ENCODE measurements at places on chromosomes 3 and 15. TPM values are rescaled to one million over a fixed set of nuclear protein-coding genes. Genes with fewer than 3 reads are reported as not detected.

GRCh38 chr15:47961401-47962090, 159.2 kb upstream of the SLC24A5 start:
- H3K27ac ChIP-seq, result no peak overlapping the region
- no peaks in the 10 kb centered on the region for H3K27me3 ChIP-seq
- H3K36me3 ChIP-seq, result no peaks in the 10 kb centered on the region
- H3K4me3 ChIP-seq, result peak overlapping the region; percentile 0
- no peak for DNase-seq
- H3K4me1 ChIP-seq, result no peaks in the 10 kb centered on the region

DNA sequence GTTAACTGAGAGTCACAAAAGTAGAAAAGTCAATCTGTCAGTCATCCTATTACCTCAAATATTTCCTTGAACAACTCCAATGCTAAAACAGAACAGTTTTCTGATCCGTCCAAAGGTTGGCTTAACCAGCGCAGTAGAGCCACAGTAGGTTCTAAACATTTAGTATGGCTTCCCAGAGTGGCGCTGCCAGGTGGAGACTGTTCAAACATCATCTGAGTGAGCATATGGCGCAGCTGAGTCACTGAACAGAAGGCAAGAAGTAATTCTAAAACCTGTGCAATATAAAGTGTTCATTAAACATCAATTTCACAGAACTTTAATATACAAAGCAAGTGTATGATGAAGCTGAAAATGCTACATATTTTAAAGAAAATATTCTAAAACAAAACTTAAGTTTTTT, 19.9 kb downstream of the CIP2A start:
- no peaks in the 10 kb centered on the region for H3K27me3 ChIP-seq
- H3K36me3 ChIP-seq, result no peaks in the 10 kb centered on the region
- no peaks in the 10 kb centered on the region for H3K4me1 ChIP-seq
- DNase-seq, result no peak

DNA sequence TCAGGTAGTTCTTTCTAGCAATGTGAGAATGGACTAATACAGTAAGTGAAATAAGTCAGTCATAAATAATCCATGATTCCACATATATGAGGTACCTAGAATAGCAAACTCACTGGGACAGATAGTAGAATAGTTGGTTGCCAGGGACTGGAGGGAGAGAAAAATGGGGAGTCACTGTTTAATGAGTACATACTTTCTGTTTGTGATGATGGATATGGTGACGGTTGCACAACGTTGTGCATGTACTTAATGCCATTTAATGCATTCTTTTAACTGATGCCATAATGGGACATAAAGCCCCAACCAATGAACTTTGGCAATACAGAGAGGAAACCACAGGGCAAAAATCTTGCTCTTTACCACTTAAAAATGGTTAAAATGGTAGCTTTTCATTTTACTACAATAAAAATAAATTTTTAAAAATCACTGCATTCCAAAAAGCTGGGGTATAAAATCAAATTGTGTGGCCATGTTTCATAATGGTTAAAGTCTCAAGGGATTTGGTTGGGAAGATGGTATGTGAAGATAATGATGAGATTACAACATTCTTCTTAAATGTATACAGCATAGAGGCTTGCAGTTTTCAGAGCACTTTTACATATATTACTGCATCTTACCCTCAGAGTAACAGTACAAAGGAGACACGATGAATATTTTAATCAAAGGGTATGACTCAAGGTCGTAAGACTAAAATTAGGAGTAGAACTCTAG, 45.2 kb downstream of the ADAM10 start:
- no peak overlapping the region for H3K27ac ChIP-seq
- H3K36me3 ChIP-seq, result peaks cover 38% of the 10 kb centered on the region
- no peaks in the 10 kb centered on the region for H3K27me3 ChIP-seq
- peaks cover 4% of the 10 kb centered on the region for H3K4me1 ChIP-seq

DNA sequence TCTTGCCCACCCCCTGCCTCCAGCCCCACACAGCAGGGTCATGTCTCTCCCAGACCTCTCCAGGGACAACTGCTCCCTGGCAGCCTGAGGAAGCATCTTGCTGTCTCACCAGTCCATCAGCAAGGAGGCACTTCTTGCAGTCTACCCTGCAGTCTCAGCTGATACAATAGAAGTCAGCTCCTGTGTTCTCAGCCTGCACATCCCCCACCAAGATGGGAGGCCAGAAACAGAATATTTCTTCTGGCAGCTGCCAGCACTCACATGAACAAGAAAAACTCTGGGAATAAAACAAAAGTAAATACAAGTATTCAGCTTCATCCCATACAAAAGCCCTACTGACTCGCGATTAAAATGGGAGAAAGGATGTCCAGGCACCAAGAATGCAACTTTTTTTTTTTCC, 457.4 kb upstream of the PROK2 start:
- no peaks in the 10 kb centered on the region for H3K27me3 ChIP-seq
- no peaks in the 10 kb centered on the region for H3K36me3 ChIP-seq
- H3K4me3 ChIP-seq, result no peak overlapping the region
- no peak overlapping the region for H3K27ac ChIP-seq
- H3K4me1 ChIP-seq, result peaks cover 48% of the 10 kb centered on the region
- DNase-seq, result no peak

TWF2 gene
- 60.9 TPM for total RNA-seq

ZNF621 gene
- 30.8 TPM for total RNA-seq

GOLGA6L7 gene
- not detected for total RNA-seq
